HepG2 (cell line): ENCODE measurements at places on chromosomes 16 and 17. TPM values are rescaled to one million over a fixed set of nuclear protein-coding genes. Genes with fewer than 3 reads are reported as not detected.

DNA sequence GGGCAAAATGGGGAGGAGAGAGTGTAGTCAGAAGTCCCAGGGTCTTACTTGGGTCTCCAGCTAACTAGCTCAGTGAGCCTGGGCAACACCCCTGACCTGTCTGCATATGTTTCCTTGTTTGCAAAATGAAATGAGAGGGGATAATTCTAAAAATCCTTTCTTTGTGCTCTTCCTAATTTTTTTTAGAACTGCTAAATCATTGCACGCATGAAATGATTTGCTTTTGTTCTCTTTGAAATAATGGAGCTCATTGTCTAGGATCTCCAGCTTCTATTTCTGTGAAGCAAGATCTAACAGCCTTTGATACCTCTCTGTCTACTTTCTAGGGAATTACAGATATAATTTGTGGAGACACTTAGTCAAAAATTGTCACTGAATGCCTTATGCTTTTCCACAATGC, 181.3 kb downstream of the CDH13 start:
- DNase-seq = no peak

FA2H gene
- not detected in 2 replicates for total RNA-seq

- DNase-seq = no peak
Measured at GRCh38 chr17:81109957-81110356, 55.4 kb upstream of the PVALEF start.

- no peak for DNase-seq
Measured at GRCh38 chr17:32869345-32870026, 7.4 kb downstream of the MYO1D start.

DNA sequence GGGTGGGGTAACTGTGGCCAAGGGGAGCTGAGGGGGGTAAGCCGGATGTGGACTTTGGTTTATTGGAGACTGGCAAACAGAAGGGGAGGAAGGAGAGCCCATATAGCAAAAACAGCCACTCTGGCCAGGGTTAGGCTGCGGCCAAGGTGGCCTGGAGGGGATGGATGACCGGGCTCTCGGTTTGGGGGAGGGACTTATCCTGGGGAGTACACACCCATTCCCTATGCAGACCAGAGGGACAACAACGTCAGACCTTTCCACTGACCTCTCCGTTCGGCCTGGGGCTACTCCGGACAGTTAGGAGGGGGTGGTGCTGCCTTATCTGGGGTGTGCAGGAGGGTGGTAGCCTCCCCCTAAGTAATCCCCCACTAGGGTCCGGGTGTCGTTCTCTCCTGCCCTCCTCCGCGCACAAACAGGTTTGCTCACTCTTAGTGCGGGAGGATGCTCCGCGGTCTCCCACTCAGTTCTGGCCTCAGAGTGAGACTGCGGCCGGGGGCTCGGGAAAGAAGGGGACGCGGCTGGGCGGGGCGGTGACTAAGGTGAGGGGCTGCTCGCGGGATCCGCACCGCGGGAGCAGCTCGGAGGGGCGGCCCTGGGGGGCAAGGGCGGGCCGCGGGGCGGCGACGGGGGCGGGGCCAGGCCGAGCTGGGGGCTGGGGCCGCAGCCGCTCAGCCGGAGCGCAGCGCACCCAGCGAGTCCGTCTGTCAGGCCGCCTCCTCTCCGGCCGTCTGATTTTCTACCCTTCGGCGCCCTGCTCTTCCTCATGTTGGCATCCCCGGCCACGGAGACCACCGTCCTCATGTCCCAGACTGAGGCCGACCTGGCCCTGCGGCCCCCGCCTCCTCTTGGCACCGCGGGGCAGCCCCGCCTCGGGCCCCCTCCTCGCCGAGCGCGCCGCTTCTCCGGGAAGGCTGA, at the start of gene WNK4:
Gene WNK4 (plus strand): TSS at position 675 of the 915 bp plus-strand sequence. CDS start 89 bp downstream, at position 764.
- peak; percentile 98 for DNase-seq

CORO6 gene
- 0.42 TPM in 1 of 2 replicates, not detected in the other for total RNA-seq
